ENCODE measurements at places on chromosomes 5 and 9.

- no peak for DNase-seq
Observed at GRCh38 chr9:79507801-79508200, 64.0 kb upstream of the TLE4 start.

DNA sequence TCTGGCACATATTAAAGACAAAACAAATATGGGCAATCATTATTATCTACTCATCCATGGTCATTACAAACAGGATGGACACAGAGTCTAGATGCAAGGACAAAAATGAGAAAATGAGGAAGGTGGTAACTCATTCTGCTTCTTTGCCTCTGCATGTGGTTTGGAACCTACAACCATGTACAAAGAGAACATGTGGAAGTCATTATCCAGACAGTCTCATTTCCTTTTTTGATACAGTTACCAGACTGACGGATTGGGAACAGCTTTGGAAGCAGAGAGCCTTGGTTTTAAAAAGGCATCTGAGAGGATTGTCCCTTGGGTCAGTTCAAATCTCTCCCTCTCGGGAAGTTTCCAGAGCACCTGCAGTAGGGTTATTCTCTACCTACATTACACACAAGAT, 433.4 kb upstream of the TNC start:
- DNase-seq = no peak

DNA sequence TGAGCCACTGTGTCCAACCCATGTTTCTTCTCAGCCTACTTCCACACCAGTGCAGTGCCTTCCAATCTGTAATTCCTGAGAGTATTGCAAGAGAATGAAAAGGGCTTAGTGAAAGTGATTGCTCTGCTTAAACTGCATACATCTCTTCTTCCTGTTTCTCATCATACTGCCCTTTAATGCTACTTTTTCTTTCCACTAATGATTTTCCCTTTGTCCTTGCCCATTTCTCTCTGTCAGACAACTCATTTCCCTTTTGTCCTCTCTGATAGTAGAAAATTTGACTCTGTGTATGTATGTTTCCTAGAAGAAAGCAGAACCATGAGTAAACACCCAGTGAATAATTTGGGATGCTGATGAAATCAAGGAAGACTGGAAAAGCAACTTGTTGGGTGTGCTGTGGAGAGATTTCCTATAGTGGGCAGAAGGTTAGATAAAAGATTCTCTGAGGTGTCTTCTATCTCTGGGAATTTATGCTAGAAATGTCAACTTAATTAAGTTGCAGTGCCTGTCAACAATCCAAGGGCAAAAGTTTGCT, 102.2 kb upstream of the CHD1 start:
- DNase-seq = no peak

DNA sequence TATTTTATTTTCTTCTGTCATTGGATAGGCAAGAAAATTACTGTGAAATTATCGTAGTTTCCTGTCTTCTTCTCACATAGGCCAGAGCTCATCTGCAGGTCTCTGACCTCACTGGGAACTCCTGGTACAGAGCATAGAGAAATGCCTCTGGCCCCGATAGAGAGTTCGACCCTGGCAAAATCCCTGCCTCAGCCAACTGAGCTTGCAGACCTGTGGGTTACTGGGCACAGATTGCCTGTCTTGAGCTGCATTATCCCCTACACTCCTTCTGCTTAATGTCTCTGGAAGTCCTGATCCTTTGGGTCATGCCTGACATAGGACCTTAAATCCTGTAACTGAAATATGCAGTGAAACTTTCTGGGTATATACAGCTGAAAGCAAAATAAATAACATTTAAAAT, 439.3 kb upstream of the CTNND2 start:
- DNase-seq = no peak

- DNase-seq = no peak
Observed at GRCh38 chr5:126365446-126366198, 57.6 kb upstream of the GRAMD2B start.

DNA sequence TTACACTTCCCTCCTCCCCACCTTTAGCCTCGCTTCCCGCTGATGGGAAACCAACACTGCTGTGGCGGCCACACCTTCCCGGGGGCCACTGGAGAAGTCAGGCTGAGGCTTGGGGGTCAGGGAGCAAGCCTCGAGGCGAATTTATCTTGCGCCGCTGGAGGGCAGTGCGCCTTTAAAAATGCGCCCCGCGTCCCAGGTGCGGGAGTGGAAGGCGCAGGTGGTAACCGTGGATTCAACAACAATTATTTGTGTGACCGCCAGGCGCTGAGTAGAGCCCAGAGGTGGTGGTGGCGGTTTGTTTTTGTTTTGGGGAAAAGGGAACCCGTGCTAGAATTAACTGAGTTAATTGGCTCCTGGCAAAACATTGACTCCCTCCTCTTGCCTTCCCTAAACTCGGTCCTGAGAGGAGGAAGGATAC, 1.1 kb downstream of the CFAP77 start:
- peak; percentile 78 for DNase-seq

- DNase-seq = no peak
Observed at GRCh38 chr5:54440456-54440893, 15.0 kb upstream of the HSPB3 start.

GRCh38 chr5:158992037-158992740, 107.5 kb downstream of the EBF1 start:
- DNase-seq = no peak

All from stimulated activated naive CD8-positive, alpha-beta T cell treated with anti-CD3 and anti-CD28 coated beads, Interleukin-15, Interleukin-2, amounts not matched to agents 100 U/mL and 50 U/mL, for 24 hours (primary cell).